ENCODE measurements at places on chromosomes 16 and 17.
A peak's percentile ranks its signal among the peaks of the same experiment; 100 is the strongest.

- DNase-seq = no peak
These were observed 1.9 kb upstream of the CAPN15 start for GRCh38 chr16:525520-526180.

GRCh38 chr17:21464611-21465021 is 88.5 kb downstream of the KCNJ12 start:
- no peak for DNase-seq

DNA sequence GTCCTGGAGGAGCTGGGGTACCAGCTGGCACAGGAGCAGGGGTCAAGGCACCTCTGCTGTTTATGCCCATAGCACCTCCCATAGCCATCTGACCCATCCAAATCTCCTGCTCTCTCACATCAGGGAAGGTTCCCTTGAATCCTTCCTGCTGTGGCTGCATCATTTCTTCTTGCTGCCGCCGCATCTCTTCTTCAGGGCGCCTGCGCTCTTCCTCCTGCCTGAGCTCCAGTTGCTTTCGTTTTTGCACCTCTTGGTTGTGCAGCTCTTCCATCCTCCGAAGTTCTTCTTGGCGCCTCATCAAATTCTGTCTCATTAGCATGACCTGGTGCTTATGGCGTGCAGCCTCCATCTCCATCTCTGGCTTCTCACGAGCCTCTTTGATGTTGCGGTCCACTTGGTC is 2.0 kb upstream of the NOB1 start:
- no peak for DNase-seq

DNA sequence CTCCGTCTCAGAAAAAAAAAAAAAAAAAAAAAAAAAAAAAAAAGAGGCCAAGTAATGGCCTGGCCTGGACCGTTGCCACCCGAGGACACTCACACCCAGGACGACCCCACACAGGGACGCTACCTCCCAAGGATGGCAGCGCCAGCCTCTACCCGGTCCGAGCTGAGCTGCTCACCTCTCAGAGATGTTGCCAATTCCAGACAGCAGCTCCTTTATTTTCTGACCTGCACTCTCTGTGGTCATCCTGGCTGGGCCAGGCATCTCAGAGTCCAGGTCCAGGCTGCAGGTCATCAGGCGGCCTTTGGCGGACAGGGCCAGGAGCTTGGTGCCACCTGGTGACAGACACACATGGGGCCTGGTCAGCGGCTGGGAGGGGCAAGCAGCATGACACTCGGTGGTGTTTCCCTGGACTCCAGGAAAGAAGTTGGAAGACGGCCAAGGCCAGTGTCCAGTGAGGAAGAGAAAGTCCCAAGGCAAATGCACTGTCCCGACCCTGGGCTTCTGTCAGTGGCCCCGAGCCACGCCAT is 3.1 kb downstream of the FAAP100 start:
- no peak for DNase-seq

- no peak for DNase-seq
These were observed 13.8 kb upstream of the HAP1 start for GRCh38 chr17:41748275-41748674.

GRCh38 chr17:16991349-16992009 is 19.6 kb upstream of the TNFRSF13B start:
- peak; percentile 46 for DNase-seq

All from NCI-H345 (cell line).